ENCODE measurements at places on chromosomes 1 and 21.

DNA sequence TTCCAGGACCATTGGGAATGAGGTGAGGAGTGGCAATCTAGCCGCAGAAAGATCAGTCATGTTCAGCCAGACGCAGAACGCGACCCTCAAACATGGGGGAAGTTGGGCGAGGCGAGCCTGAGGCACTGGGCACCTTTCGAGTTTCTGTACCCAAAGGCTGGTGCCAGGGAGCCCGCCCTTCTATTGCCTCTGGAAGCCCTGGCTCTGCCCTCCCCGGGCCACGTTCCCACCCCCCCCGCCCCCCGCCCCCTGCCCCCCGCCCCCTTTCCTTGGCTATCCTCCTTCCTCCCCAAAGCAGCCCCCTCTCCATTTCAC lies 2.2 kb upstream of the ZBTB7B start:
- no peak for DNase-seq

DNA sequence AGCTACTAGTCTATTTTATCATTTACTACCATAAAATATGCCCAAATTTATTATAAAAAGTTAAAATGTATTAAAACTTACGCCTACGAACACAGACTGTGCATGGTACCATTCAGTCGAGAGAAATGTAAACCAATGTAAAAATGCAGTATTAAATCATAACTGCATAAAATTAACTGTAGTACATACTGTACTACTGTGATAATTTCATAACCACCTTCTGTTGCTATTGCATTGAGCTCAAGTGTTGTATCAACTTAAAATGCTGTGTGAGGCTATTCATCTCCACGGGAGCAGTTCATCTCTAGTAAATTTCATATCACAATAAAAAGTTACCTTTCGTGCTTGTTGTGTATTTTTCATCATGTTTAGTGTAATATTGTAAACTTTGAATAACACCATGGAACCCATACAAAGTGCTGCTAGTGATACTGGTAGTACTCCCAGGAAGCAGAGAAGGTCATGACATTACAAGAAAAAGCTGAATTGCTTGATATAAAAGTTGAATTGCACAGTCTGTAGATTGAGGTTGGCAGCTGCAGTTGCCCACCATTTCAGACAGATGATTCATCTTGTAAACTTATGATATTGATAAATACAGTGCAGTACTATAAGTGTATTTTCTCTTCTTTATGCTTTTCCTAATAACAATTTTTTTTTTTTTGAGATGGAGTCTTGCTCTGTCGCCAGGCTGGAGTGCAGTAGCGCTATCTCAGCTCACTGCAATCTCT lies 19.0 kb upstream of the CENPF start:
- DNase-seq: no peak

DNA sequence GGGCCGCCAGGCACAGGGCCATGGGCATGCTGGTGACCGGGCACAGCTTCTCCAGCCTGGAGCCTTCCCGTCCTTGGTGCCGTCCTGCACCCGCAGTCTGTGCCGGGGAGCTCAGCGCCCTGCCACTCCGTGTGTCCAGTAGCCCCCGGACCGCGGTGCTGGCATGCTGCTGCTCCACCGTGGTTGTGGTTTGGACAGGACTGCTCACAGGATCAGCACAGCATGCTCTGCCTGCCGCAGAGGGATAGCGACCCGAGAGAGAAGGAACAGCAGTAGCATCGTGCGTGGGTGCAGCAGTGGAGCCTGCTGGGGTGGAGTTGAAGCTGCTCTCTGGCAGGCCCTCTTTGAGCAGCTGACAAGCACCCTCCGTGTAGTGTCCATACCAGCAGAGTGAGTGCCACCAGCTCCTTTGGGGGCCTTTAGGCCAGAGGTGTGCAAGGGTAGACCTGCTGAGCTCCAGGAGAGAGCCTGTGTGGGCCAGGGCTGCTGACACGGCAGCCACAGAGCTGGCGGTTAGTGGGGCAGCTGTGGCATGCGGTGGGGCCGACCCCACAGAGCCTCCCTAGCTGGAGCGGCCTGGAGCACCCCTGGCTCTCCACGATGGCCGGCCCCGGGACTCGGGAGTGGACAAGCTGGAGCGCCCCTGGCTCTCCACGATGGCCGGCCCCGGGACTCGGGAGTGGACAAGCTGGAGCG lies 6.4 kb upstream of the PCBP3 start:
- no peak for DNase-seq

DNA sequence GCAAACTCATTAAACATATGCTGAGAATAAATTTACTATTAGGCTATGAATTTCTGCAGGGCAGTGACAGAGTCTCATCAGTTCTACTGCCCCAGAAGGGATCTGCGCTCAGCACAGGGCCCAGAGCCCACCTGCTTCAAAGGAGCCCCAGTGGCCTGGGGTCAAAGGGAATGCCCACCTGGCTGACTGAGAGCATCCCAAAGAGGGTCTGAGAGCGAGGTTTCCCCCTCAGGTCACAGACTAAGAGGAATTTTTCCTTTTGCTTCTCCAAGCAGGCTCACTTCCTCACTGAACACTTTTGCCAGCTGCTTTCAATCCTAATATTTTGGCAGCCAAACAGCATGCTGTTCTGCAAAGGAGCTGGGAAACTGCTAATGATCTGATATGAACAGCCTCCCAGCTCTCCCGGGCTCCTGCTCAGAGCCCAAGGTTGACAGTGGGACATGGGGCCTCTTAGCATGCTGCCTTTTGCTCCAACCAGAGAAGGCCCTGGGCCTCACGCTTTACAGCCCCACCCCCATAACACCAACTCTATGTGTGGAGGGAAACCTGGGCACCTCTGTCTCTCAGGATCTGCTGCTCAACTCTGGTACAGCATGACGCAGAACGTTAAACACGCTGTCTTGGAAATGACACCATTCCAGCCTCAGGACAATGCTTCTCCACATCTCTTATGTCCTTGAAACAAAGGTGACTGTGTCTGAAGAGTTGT lies 70.7 kb upstream of the SYT6 start:
- DNase-seq: no peak

DNA sequence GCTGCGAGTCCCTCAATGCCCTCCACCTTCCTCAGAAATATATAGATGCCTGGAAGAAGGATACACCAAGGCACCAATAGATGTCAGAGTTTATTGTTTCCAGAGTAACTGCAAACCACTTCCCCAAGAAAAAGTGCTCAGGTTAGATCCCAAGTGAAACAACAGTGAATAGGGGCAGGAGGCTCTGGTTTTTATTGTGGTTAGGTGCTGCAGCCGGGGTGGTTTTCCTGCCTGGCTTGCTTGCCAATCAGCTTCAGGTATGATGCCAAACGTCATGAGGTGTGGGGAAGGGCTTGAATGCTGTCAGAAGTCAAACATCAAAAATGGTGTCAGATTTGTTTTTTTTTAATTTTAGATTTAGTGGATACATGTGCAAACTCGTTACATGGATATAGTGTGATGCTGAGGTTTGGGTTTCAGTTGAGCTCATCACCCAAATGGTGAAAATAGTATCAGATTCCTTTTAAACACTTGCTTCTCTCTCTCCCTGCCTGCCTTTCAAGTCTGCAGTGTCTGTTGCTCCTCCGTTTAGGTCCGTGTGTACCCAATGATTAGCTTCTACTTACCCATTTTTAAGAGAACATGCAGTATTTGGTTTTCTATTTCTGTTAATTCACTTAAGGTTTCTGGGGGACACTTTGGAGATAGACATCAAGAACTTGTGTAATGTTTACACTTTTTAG lies 1317.0 kb downstream of the MRPL39 start:
- DNase-seq: peak; percentile 47

- no peak for DNase-seq
Measured at GRCh38 chr1:29417147-29417858, 181.0 kb downstream of the PTPRU start.

GRCh38 chr1:76870037-76870436 lies 2.8 kb downstream of the ST6GALNAC5 start:
- no peak for DNase-seq

DNA sequence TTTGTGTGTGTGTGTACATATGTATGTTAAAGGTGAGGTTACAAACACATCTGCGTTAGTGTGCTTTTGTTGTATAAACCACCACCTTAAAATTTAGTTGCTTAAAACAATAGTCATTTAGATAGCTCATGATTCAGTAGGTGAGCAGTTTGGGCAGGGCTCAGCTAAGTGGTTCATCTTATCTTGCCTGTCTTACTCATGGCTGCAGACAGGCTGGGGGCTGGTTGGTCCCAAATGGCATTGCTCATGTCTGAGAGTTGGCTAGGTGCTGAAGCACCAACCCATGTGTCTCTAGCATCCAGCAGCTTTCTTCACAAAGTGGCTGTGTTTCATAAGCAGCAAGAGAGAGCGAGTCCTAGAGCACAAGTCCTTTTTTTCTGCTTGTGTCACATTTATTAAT lies 91.4 kb downstream of the MACF1 start:
- no peak for DNase-seq

GRCh38 chr1:159091607-159092031 lies 15.1 kb upstream of the AIM2 start:
- DNase-seq: peak; percentile 9

DNA sequence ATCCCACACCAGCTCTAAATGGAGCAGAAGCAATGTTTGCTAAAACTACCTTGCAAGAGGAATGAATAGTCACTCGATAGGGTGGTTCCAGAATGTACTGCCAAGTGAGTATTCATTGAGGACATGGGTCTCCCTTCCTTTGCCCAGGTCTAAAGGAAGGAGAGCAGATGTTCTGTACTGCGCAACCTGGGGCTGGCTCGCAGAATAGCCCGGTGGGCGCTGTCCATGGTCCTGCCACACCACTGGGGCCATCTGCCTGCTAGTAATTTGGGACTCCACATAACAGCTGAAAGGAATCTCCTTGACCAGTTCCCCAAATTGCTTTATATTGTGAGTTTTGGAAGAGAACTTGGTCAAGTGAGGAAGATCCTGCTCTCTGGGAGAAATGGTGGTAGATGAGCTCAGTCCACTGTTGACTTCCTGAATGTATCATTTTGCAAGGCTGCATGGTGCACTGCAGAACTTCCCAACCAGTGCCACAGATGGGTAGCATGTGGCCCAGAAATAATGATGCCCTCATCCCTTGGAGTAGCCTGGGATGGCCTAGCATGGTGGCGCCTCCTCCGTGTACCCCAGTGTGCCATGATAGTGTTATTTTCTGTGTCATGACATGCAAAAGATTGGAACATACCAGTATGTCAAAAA lies 5.7 kb downstream of the SLC6A17 start:
- peak; percentile 10 for DNase-seq

DNA sequence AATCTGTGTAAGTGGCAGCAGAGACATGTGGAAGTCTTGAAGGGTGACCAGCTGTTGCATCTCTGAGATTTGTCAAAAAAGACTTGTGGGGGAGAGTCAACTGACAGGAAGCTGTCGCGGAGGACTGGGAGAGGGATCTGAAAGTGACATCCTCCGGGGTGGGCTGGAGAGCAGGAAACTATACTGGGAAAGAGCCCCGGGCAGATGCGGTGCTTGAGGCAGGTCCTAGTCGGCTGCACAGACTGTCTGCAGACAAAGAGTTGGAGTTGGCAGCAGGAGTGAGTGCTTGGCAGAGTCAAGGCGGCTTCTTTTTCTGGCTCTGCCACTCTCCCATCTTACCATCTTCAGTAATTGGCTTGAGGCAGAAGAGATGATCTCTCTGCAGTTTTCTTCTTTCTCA lies 294.0 kb upstream of the C1orf87 start:
- no peak for DNase-seq

DNA sequence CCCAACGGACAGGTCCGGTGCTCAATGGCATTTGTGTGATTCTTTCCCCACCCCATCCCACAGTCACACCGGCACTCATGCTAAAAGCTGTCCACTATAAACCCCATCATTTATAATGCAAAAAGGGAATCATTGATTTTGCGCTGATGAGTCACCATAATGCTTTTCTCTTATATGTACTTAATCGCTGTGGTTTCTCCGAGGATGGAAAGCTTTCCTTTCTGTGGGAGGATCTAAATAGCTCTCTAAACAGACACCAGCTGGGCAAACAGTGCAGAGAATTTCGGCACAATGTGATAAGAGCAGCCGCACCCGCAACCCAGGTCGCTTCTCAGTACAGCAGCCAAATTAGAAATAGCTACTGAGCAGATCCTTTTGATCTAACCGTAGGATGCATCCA lies 85.6 kb downstream of the SETD4 start:
- DNase-seq: no peak

- no peak for DNase-seq
Measured at GRCh38 chr21:42431196-42431595, 27.5 kb downstream of the UBASH3A start.

DNA sequence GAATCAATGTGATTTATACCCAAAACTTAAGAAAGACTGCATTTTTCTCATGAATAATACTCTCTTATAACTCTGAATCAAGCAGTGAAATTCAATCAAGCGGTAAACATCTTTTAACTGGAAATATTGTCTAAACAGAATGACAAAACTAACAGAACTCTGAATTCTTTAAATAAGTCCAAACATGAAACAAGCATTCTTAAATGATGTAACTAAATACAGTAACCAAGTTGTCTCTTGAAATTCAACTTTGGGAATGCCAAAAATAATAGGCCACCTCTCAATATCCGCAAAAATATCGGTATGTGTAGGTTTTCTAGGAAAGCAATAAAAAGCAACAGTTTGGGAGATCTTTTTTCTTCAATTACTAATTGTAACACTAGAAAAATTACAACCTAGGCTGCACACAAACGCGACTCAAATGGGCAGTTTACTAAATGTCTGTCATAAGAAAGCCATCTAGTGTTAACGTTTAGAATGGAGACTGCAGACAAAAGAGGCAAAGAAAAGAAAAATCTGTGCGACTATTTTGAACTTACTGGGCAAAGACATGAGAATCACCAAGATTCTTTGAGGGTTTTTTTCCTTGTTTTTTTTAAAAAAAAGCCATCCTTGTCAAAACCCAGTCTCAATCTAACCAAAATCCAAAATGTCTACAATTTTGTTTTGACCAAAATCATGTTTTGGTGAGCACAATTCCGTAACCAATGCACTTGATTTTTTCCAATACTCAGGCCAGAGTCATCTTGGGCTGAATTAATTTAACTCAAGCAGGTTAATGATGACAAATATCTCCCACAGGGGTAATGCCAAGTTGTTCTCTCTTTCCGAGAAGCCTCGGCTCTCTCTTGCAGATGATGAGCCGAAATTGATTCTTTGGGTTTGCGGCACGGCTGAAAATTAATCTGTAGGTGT lies 1.3 kb downstream of the SIPA1L2 start:
- DNase-seq: no peak

- DNase-seq: no peak
Measured at GRCh38 chr1:229075217-229075616, 195.7 kb upstream of the RAB4A start.

DNA sequence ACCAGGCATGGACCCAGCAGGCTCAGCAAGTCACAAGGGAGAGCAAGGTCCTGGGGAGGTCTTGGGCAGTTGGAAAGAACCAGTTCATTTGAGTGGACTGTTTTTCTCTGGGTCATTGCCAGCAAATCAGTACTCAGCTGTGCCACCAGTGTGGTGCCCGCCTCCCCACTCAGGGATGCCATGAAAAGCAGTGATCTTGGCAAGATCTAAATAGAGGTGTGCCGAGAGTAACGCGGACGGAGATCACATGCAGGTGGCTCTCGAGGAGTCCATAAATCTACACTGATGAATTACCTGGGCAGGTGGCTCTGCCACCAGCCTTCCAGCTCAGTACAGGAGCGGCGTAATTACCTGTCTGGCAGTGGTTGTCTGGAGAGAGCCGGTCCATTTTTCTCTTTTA lies 642.2 kb downstream of the PTPRU start:
- DNase-seq: no peak

GRCh38 chr1:244304156-244304555 lies 147.6 kb downstream of the ADSS2 start:
- no peak for DNase-seq

- DNase-seq: no peak
Measured at GRCh38 chr1:27433706-27434105, 41.3 kb downstream of the GPR3 start.

Measured in CD4-positive, alpha-beta T cell treated with Interleukin-17A for 1 hour (primary cell).